ENCODE measurements at places on chromosomes 3 and 15. TPM values are rescaled to one million over a fixed set of nuclear protein-coding genes. Genes with fewer than 3 reads are reported as not detected.

DNA sequence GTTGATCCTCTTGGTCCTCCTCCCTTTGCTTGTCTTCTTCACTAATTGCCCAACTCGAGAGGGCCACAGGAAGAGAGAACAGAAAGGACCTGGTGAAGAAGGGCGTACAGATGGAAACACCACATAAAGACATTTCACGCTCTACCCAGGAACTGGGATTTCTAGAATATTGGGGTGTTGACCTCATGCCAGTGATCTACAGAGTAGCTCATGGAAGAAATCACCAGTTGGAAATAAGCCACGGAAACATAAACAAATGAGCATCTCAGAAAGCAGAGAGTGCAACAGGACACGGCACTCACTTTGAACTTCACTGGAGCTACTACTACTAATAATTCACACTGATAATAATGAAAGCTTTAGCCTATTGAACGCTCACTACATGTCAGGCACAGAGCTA lies 84.6 kb upstream of the ARHGEF3 start:
- no peak for DNase-seq

- DNase-seq, result no peak
Observed at GRCh38 chr3:39752751-39753150, 56.7 kb upstream of the MYRIP start.

DNA sequence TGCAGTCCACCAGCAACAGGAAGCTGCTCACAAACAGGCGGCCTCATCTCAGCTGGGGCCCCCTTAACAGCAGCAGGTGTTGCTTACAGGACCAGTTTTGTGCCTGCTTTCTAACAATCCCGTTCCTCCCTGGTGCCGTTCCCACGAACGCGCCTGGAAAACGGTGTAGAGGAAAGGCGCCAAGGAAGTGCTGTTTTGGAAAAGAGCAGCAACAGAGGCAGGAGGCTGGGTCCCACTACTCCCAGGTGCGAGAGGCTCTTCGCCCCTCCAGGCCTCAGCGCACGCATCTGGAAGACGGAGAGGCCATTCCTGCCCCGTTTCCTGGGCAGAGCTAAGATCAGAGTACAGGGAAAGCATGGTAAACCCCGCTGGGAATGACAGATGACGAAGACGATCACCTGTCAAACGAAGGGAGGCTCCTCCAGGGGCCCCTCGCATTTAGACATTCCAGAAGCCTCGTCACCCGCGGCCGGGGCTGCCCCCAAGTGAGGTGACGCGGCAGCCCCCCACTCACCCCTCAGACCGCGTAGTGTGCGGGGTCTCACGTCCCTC lies 603 bp downstream of the SCAPER start:
- DNase-seq, result peak; percentile 29

Gene ZNF660
- total RNA-seq, result not detected

Gene KAT2B
- 5.6 TPM for total RNA-seq

DNA sequence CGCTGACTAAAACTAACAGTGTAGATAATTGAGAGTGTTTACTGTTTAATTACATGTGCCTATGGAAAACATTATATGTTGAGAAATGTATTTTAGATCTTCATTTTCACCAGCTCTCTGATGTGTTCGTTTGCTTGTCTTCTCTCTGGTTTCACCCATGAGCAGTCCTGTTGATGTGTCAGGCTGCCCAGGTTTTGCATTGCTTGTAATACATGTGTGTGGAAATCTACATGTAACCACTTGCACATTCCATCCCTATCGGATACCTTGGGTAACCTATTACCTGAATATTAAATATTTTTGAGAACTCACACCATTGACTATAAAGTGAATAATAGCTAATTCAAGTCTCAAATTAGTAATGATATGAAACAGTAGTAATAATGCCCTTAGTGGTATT lies 13.1 kb downstream of the PPP4R2 start:
- no peak for DNase-seq

Gene INKA1
- total RNA-seq, result not detected

Measured in MG63 (cell line).